Cardiac muscle cell (in vitro differentiated cells and primary cell): ENCODE measurements at places on chromosomes 6 and 20.
A peak's percentile ranks its signal among the peaks of the same experiment; 100 is the strongest.

DNA sequence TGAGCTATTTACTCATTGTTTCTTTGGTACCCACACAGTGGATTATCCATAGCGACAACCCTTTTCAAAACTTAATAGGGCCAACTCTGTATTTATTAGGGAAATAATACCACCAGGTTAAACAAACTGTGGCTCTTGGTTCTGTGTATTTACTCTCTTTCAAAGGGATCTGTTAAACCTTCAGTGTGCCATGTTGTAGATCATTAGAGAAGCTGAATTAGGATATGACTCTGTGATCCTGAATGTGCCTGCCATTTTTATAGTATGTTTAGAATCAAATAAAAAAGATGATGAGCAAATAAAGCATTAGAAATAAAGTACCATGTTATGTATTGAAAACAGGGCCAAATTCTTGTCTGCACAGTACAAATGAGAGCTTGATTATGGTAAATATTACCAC, 25.0 kb upstream of the SLC35D3 start:
- H3K4me3 ChIP-seq, result no peak overlapping the region
- H3K36me3 ChIP-seq, result no peaks in the 10 kb centered on the region
- peaks cover 10% of the 10 kb centered on the region for H3K4me1 ChIP-seq

GRCh38 chr6:157550114-157550989, 169.4 kb downstream of the ZDHHC14 start:
- no peak overlapping the region for H3K27ac ChIP-seq
- no peaks in the 10 kb centered on the region for H3K36me3 ChIP-seq
- no peaks in the 10 kb centered on the region for H3K4me1 ChIP-seq

DNA sequence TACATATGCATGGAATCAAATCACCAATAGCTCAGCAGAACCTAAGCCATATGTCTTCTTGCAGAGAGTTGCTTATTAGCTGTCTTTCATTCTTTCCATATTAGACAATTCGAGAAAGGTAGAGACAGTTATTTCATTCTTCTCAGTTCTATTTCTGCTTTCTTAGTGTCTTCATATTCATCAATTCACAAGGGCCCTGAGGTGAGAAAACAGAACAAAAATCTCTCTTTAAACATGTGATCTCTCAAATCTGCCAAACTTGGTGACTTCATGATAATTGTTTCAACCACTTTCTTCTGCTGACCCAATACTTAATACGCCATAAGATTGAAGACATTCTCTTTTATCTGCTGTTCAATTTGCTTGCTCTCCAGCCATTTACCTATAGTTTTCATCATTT, 229.7 kb upstream of the MARCKS start:
- DNase-seq, result no peak
- peaks cover 18% of the 10 kb centered on the region for H3K4me1 ChIP-seq
- H3K4me3 ChIP-seq, result no peak overlapping the region
- H3K27ac ChIP-seq, result no peak overlapping the region

GRCh38 chr6:46279874-46280273, 109.1 kb upstream of the ENPP5 start:
- H3K36me3 ChIP-seq, result no peaks in the 10 kb centered on the region
- DNase-seq, result no peak
- H3K27me3 ChIP-seq, result no peaks in the 10 kb centered on the region
- H3K4me1 ChIP-seq, result no peaks in the 10 kb centered on the region
- H3K27ac ChIP-seq, result no peak overlapping the region

- no peaks in the 10 kb centered on the region for H3K36me3 ChIP-seq
- H3K27ac ChIP-seq, result no peak overlapping the region
- H3K4me3 ChIP-seq, result no peak overlapping the region
- peak; percentile 91 for DNase-seq
- no peaks in the 10 kb centered on the region for H3K4me1 ChIP-seq
Observed at GRCh38 chr6:56693246-56693607, 50.5 kb upstream of the DST start.

DNA sequence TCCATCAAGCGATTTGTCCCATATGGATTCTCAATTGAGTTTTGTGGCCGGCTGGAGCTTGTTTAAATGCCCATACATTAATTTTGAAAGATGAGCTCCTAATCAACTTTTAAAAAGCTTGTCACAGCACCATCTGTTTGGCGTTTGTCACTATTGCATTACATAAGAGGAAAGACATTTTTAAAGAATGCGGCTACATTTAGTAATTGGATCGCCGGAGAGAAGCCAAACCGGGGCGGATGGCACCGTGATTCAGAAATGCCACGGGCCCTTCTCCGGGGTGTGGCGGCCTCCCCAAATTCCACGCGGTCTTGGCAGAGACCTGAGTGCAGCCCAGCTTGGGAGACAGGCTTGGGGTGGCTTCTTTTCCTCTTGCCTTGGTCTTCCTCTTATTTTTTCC, 67.7 kb upstream of the ZNFX1 start:
- peak; percentile 58 for DNase-seq
- H3K27ac ChIP-seq, result no peak overlapping the region
- no peaks in the 10 kb centered on the region for H3K4me1 ChIP-seq

DNA sequence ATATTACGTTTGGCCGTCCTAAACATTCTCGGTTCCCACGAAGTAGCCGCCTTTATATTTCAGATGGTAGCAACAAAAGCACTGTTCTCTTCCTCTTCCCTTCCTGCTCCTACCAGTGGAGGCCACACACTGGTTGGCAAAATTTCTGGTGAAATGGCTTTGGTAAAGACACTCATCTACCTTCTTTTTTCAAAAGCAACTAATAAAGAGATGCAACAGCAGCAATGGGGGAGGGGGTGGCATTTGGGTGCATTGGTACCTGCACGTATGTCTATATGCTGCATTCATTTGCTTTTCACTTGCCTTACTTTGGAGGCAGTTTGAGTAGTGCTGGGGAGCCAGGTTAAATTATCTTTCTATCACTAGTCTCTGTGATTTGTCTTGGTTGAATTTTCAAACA, 6.0 kb downstream of the POU3F2 start:
- H3K27me3 ChIP-seq, result peaks cover 100% of the 10 kb centered on the region
- no peak overlapping the region for H3K27ac ChIP-seq
- H3K36me3 ChIP-seq, result no peaks in the 10 kb centered on the region
- DNase-seq, result no peak
- H3K4me1 ChIP-seq, result peaks cover 13% of the 10 kb centered on the region

DNA sequence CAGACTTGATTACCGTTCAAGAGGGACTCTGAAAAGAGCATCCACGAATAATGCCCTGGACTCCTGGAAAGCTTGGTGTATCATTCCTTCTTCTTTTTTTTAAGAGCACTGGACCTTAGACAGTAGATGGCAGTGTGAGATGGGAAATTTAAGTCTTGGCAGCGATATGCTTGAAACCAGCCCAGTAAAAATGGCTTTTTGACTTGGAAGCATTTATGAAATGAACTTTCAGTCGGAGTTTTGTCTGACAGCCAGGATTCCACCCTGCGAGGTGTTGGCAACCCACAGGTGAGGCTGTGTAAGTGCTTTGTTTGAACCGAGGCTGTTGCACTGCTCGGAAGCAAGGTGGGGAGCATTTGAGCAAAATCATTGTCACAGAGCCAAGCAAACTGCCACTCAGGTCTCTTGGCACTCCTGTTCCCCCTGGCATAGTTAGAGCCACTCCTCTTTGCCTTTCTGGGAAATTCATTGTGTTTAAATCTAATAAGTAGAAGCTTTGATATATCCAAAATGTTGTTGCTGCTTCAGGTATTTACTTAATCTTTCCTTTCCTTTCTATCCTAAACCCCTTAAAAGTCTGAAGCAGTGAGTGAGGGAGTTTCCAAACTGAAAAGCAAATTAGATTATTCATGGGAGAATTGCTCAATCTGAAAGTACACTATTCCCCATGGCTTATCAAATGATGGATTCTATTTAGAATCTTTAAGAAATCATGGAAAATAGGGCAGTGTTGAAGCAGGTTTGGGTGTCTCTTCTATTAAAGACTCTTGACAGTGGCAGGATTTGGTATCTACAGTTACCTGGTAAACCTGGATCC, 272.8 kb upstream of the SLC35B3 start:
- H3K4me3 ChIP-seq, result no peak overlapping the region
- no peak for DNase-seq
- no peaks in the 10 kb centered on the region for H3K36me3 ChIP-seq

- H3K4me1 ChIP-seq, result peaks cover 3% of the 10 kb centered on the region
- H3K27ac ChIP-seq, result peak overlapping the region; percentile 97
- no peaks in the 10 kb centered on the region for H3K27me3 ChIP-seq
- H3K4me3 ChIP-seq, result peak overlapping the region; percentile 47
- DNase-seq, result no peak
Observed at GRCh38 chr6:26214803-26215584, 127.8 kb downstream of the HFE start.

GRCh38 chr20:37850724-37851355, 52.1 kb upstream of the VSTM2L start:
- DNase-seq, result no peak
- H3K27ac ChIP-seq, result peak overlapping the region; percentile 63
- no peak overlapping the region for H3K4me3 ChIP-seq
- H3K4me1 ChIP-seq, result peaks cover 74% of the 10 kb centered on the region
- no peaks in the 10 kb centered on the region for H3K36me3 ChIP-seq
- no peaks in the 10 kb centered on the region for H3K27me3 ChIP-seq

DNA sequence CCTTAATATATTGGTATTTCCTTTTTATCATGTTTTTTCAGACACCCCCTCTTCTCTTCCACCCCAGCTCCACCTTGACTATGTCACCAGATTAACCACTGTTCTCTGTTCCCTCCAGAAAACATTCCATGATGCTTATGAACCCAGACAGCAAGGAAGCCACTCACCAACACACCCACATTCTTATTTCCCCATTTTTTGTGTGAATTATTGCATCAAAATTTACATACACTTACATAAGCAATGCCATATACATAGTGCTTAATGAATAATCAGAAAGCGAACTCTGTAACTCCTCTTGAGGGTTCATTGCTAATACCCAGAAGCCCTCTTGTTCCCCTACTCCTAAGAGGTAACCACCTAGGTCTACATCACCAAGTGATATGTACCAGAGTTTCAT, 182.3 kb upstream of the CDYL start:
- no peak overlapping the region for H3K4me3 ChIP-seq
- no peaks in the 10 kb centered on the region for H3K36me3 ChIP-seq
- no peak for DNase-seq
- no peak overlapping the region for H3K27ac ChIP-seq
- no peaks in the 10 kb centered on the region for H3K27me3 ChIP-seq
- H3K4me1 ChIP-seq, result no peaks in the 10 kb centered on the region

GRCh38 chr6:16132909-16133308, 4.0 kb downstream of the MYLIP start:
- H3K36me3 ChIP-seq, result no peaks in the 10 kb centered on the region
- no peak overlapping the region for H3K27ac ChIP-seq
- peak overlapping the region; percentile 94 for H3K4me3 ChIP-seq
- no peak for DNase-seq

- peak; percentile 4 for DNase-seq
- H3K27me3 ChIP-seq, result peaks cover 25% of the 10 kb centered on the region
- H3K27ac ChIP-seq, result no peak overlapping the region
- no peak overlapping the region for H3K4me3 ChIP-seq
- H3K4me1 ChIP-seq, result no peaks in the 10 kb centered on the region
- no peaks in the 10 kb centered on the region for H3K36me3 ChIP-seq
Observed at GRCh38 chr6:62283796-62284411, 2.1 kb downstream of the KHDRBS2 start.

DNA sequence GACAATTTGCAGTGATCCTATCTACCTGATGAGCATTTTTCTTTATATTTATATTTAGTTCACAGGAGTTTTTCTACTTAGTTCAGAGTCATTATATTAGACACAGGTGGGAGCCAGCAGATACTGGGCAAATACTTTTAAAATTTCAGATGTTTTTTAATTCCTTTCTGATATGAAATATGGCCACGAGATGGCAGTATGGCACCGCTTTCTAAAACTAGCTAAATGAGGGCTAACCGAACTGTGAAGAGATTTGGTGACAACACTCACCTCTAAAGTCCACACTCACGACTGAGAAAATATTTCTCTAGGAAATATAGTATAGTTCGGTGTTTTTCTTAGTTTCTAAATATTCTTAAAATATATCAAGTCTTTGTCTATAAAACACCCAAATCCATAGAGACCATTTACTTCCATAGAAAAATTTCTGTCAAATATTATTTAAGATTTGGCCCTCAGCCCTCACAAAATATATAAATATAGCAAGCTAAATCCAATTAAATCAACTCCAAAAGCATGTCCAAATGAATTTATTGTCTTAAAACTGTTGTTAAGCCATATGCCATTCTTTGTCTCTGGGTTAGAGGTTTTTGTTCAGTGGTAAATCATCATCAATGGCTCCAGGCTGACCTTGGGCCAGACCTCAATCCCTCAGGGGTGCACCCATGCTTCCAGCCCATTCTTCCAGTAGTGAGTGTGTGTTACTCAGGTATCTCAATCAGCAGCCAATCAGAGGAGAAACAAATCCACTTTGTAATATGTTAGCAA, 63.6 kb downstream of the HUS1B start:
- DNase-seq, result peak; percentile 77
- H3K36me3 ChIP-seq, result peaks cover 4% of the 10 kb centered on the region
- no peaks in the 10 kb centered on the region for H3K4me1 ChIP-seq
- no peak overlapping the region for H3K27ac ChIP-seq

GRCh38 chr6:7974938-7975763, 64.6 kb upstream of the TXNDC5 start:
- no peaks in the 10 kb centered on the region for H3K27me3 ChIP-seq
- no peaks in the 10 kb centered on the region for H3K36me3 ChIP-seq
- no peaks in the 10 kb centered on the region for H3K4me1 ChIP-seq
- H3K4me3 ChIP-seq, result no peak overlapping the region
- no peak for DNase-seq
- H3K27ac ChIP-seq, result no peak overlapping the region

GRCh38 chr20:62580733-62581132, 61.6 kb upstream of the SLCO4A1 start:
- no peak overlapping the region for H3K27ac ChIP-seq
- no peaks in the 10 kb centered on the region for H3K36me3 ChIP-seq
- H3K4me1 ChIP-seq, result no peaks in the 10 kb centered on the region
- H3K4me3 ChIP-seq, result no peak overlapping the region
- no peaks in the 10 kb centered on the region for H3K27me3 ChIP-seq

DNA sequence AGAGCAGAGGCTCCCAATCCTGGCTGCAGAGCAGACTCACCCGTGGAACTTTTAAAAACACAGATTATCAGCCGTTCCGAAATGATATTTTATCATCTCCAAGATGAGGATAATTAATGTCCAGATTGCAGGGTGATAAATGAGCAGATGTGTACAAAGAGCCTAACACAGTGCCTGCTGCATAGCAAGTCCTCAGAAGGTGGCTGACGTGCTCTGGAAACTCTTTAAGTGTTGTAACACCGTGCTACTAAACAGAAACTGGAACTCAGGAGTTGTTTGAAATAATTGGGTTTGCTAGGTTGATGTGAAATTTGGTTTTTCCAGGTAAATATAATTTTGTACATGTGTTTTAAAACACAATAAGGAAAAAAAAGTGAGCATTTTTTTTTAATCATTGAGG, 118.0 kb downstream of the ARMC2 start:
- H3K27me3 ChIP-seq, result no peaks in the 10 kb centered on the region
- H3K27ac ChIP-seq, result no peak overlapping the region
- no peaks in the 10 kb centered on the region for H3K36me3 ChIP-seq
- no peak overlapping the region for H3K4me3 ChIP-seq
- no peak for DNase-seq

DNA sequence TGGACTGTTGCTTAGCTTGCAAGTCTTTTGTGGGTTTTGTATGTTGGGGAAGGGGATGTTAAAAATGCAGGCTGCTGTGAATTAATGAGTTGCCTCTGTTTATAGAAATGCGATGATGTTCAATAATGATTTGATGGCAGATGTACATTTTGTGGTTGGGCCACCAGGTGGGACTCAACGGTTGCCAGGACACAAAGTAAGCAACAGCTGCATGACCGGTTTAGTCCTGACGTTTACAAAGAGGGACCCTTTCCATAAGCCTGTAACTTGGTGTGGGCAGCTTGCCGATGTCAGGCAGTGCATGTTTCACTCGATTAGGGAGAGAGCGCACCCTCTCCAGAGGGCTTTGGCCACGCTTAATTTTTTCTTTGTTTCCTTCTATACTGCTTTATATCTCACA, 1.3 kb downstream of the BTBD3 start:
- no peaks in the 10 kb centered on the region for H3K27me3 ChIP-seq
- H3K27ac ChIP-seq, result no peak overlapping the region
- H3K4me1 ChIP-seq, result peaks cover 10% of the 10 kb centered on the region
- no peak for DNase-seq
